ENCODE measurements at places on chromosomes 5 and 9.

- no peak for DNase-seq
Measured at GRCh38 chr9:84101964-84102632, 121.5 kb downstream of the RMI1 start.

DNA sequence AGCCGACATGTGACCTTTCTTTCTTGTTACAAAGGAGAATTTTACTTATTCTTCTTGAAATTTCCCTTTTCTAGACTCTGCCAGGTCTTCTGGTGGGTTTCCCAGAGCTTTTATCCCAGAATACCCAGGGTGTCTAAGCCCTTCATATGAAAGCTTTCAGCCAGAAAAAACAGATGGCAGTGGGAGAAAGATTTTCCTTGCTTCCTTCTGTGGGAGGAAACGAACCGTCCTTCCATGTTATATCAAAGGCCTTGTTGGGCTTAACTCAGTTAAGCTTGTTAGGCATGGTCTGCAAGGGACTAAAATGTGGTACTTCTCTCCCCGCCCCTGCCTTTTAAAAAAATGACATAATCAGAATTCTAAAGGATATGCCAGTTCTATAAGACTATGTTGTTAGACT, 47.5 kb downstream of the SPATA31D1 start:
- DNase-seq, result no peak

DNA sequence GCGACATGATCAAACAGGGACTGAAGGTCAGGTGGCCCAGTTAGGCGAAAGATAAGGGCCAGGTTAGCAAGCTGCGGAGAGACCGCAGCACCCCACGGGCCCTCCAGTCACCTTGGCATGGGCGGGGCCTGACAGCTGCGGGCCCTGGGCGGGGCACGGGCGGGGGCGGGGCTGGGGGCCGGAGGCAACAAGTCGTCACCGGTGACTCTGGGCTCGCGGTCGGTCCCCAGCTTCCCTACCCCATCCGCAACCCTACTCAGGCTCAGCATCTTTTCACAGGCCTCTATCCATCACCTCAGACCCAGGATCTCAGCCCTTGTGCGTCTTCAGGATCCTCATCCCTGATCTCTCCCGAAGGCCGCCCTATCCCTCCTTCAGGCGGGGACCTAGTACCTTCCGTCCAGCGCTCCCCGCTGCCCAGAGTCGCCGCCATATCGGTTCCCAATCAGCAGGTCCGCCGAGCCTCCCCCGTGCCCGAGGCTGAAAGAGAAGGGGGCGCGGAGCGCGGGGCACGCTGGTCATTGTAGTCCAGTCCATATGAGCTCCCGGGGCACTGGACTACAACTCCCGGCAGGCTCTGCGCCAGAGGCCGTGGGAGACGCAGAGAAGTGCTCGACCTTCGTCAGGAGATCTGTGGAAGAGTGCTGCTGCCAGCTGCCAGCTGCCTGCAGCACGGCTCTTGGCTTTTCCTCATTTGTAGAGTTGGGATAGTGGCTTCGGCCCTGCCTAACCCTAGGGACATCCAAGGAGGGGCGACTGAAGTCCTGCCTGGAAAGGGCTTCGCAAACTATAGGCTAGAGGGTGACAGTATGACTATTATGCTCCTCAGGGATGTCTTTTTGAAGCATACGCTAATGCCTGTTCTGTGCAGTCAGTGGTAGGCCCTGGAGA, at the start of gene DNAJC18:
Gene DNAJC18 (minus strand): TSS at position 513 of the 891 bp plus-strand sequence. CDS start 80 bp downstream, at position 433.
- DNase-seq, result peak; percentile 79

DNA sequence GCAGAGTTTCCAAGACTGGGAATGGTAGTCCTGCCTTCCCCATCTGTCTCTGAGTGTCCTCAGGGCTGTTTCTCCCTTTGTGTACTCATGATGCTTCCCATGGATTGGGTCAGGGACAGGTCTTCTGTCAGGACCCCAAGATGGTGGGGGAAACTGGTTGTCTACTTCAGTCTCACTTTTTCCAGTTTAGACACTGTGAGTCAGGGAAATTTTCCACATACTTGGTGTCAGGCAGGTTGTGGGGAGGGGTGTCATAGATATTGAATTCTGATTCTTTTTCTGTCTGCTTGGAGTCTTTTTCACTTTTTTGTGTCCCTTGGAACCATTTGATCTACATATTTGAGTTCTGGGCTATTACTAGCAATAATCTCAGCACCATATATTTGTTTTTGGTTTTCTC, 10.3 kb downstream of the POLK start:
- no peak for DNase-seq

DNA sequence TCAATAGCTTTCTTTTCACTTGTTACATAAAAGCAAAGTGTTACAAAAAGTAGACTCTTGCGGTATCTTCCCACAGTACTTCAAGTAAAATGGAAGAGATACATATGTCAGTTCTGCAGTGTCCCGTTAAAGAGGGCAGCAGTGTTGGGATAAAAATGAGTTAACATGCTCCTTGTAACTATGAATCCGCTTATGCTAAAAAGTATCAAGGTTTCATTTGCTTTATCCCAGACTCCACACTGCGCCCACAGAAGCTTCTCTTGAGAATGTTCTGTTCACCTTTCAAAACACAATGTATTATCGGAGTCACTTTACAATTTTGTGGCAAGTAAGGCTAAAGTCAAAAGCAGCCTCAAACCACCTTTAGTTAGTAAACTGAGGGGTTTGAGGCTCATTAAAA, 790 bp downstream of the PTAR1 start:
- no peak for DNase-seq

- DNase-seq, result no peak
Measured at GRCh38 chr5:15222156-15222555, 277.8 kb upstream of the FBXL7 start.

- DNase-seq, result no peak
Measured at GRCh38 chr5:170809551-170809950, 26.0 kb downstream of the GABRP start.

Measured in activated CD4-positive, CD25-positive, alpha-beta regulatory T cell treated with anti-CD3 and anti-CD28 coated beads, Interleukin-2, amount 50 U/mL, for 16 hours (primary cell).